ENCODE measurements at places on chromosomes 3 and 15. TPM values are rescaled to one million over a fixed set of nuclear protein-coding genes. Genes with fewer than 3 reads are reported as not detected.

- no peak for DNase-seq
Observed at GRCh38 chr3:82165266-82165665, 403.8 kb upstream of the GBE1 start.

- no peak for DNase-seq
Observed at GRCh38 chr15:34708422-34708821, 46.4 kb downstream of the GJD2 start.

DNA sequence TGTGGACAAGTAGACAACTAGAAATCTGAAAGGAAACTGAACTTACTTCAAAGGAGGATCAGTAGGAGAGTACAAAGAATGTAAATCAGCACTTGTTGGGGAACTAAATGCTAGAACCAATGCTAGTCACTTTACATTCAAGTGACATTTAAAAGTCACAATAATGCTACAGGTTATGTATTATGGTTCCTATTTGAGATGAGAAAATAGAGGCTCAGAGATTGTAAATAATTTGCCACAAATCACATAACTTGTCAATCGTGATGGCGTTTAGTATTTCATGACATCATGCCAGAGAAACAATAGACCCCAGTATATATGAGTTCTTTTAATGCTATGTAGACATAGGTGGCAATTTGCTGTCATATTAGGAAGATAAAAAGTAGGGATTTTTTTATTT is 467.8 kb upstream of the CBLB start:
- DNase-seq, result no peak

- no peak for DNase-seq
Observed at GRCh38 chr3:4290272-4290893, 12.8 kb upstream of the SETMAR start.

- no peak for DNase-seq
Observed at GRCh38 chr15:87083201-87083600, 1003.5 kb downstream of the AGBL1 start.

GRCh38 chr3:18830087-18830486 is 318.2 kb upstream of the KCNH8 start:
- DNase-seq, result no peak

- DNase-seq, result no peak
Observed at GRCh38 chr3:194974468-194975135, 288.9 kb downstream of the FAM43A start.

- no peak for DNase-seq
Observed at GRCh38 chr3:38471260-38471857, 17.7 kb downstream of the ACVR2B start.

The C3orf33 gene
- 2.9 TPM for polyA plus RNA-seq

The TTC14 gene
- polyA plus RNA-seq, result 30.1 TPM

The GOLGA6D gene
- polyA plus RNA-seq, result not detected

The KAT2B gene
- 13.6 TPM for polyA plus RNA-seq

Data from spleen (tissue), 13 donors.